Sigmoid colon (tissue), 7 donors: ENCODE measurements at places on chromosomes 4 and X.

- no peak for DNase-seq
Observed at GRCh38 chr4:186368281-186368680, 102.3 kb downstream of the F11 start.

- no peak for DNase-seq
Observed at GRCh38 chr4:11397819-11398610, 30.7 kb downstream of the HS3ST1 start.

DNA sequence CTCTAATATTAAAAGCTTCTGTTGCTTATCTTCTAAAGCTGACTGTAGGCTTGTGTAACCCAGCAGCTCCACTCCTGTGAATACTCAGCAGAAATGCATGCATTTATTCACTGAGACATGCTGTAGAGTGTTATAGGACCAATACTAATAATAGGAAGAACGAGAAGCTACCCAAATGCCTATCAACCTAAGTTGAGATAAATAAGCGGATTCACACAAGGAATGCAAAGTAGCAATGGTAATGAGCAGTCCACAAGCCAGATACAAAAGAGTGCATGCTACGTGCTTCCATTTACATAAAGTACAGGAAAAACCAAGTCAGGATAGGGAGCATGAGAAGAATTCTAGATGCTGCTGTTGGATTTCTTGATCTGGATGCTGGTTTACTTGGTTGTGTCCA, 155.9 kb downstream of the AASDH start:
- no peak for DNase-seq

GRCh38 chr4:165355900-165356300, 22.9 kb upstream of the CPE start:
- DNase-seq: no peak
